HCT116 (cell line): ENCODE measurements at places on chromosomes 16 and 17. TPM values are rescaled to one million over a fixed set of nuclear protein-coding genes. Genes with fewer than 3 reads are reported as not detected.

GRCh38 chr17:53032861-53033271 lies 789.9 kb upstream of the KIF2B start:
- no peak overlapping the region for H3K4me3 ChIP-seq
- H3K27ac ChIP-seq, result no peak overlapping the region
- no peaks in the 10 kb centered on the region for H3K27me3 ChIP-seq
- peak; percentile 4 for DNase-seq
- no peaks in the 10 kb centered on the region for H3K36me3 ChIP-seq
- no peaks in the 10 kb centered on the region for H3K4me1 ChIP-seq

DNA sequence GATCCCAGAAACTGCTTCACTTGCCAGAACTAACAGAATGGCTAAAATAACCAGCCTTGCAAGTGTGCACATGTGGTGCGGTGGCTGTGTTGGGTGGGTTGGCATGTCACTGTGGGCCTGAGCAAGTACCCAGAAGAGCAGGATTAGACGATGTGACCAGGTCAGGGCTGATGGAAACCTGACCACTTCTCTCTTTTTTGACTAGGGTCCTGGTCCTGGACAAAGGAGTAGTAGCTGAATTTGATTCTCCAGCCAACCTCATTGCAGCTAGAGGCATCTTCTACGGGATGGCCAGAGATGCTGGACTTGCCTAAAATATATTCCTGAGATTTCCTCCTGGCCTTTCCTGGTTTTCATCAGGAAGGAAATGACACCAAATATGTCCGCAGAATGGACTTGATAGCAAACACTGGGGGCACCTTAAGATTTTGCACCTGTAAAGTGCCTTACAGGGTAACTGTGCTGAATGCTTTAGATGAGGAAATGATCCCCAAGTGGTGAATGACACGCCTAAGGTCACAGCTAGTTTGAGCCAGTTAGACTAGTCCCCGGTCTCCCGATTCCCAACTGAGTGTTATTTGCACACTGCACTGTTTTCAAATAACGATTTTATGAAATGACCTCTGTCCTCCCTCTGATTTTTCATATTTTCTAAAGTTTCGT lies 16.7 kb downstream of the ANKRD40 start:
- peaks cover 43% of the 10 kb centered on the region for H3K36me3 ChIP-seq
- peaks cover 87% of the 10 kb centered on the region for H3K4me1 ChIP-seq
- H3K27ac ChIP-seq, result no peak overlapping the region; the same call in 1 of the 2 replicates
- DNase-seq, result no peak
- H3K27me3 ChIP-seq, result no peaks in the 10 kb centered on the region
- no peak overlapping the region for H3K4me3 ChIP-seq

The ERN2 gene
- total RNA-seq, result 0.47 TPM

- H3K36me3 ChIP-seq, result no peaks in the 10 kb centered on the region
- no peak overlapping the region for H3K4me3 ChIP-seq
- no peak for DNase-seq
- H3K27me3 ChIP-seq, result no peaks in the 10 kb centered on the region
Measured at GRCh38 chr17:66595893-66596292, 239.0 kb upstream of the CACNG5 start.

DNA sequence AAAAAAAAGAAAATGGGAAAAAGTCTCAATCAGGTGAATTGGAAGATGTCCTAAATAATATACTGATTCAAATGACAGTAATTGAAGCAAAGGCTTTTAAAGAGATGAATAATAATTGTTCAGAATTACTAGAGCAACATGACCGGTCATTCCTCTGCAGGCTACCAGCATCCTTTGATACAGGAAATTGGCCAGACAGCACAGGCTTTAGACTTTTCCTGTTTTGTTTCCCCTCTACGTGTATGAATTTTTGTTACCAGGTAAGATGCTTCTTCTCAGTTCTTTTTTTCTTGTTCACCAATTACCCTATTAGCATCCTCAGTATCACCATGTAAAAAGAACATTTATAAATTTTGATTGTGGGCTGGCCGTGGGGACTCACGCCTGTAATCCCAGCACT lies 77.5 kb downstream of the RPGRIP1L start:
- H3K4me3 ChIP-seq, result no peak overlapping the region
- H3K27me3 ChIP-seq, result no peaks in the 10 kb centered on the region
- no peaks in the 10 kb centered on the region for H3K4me1 ChIP-seq
- no peaks in the 10 kb centered on the region for H3K36me3 ChIP-seq
- no peak for DNase-seq

The TEX14 gene
- total RNA-seq, result 0.89 TPM

The RNF167 gene
- total RNA-seq, result 105 TPM

DNA sequence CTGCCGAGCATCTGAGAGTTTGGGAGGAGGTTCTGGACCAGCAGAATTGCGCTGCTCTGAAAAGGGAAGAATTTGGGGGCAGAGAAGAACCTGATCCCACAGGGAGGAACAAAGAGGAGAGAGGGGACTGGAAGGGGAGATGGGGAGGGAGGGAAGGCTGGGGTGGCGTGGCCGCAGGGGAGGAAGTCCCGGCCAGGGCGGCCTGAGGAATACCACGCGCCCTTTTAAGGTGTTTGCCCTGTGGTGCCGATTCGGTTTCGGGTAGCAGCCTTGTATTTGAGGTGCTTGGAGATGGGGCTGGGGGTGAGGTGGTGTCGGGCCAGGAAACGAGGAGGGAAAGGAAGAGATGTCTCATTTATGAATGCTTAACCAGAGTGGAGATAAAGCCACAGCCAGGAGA lies 51.3 kb downstream of the AKAP1 start:
- DNase-seq, result no peak
- no peaks in the 10 kb centered on the region for H3K4me1 ChIP-seq
- H3K27me3 ChIP-seq, result no peaks in the 10 kb centered on the region
- H3K4me3 ChIP-seq, result no peak overlapping the region
- no peaks in the 10 kb centered on the region for H3K36me3 ChIP-seq

DNA sequence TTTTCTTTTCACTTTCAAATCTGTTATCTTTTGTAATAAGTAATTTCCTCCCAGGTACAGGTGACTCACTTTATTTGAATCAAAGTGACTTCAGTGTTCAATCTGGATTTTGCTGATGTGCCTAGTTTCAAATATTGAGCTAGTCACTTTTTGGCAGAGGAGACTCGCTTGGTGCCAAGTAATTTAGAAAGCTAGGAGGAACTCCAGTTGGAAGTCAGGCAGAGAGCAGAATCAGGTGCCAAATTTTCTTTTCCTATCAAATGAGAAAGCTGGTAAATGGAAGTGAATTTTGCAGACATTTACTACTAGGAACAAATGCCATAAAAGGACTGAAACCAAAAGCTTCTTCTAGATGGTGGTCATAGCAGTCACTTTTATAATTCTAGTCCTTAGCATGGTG lies 656.0 kb upstream of the KIF2B start:
- H3K36me3 ChIP-seq, result no peaks in the 10 kb centered on the region
- no peaks in the 10 kb centered on the region for H3K27me3 ChIP-seq
- no peak overlapping the region for H3K4me3 ChIP-seq
- H3K27ac ChIP-seq, result no peak overlapping the region
- H3K4me1 ChIP-seq, result no peaks in the 10 kb centered on the region; the same call in 1 of the 2 replicates

The ARHGDIG gene
- total RNA-seq, result not detected

DNA sequence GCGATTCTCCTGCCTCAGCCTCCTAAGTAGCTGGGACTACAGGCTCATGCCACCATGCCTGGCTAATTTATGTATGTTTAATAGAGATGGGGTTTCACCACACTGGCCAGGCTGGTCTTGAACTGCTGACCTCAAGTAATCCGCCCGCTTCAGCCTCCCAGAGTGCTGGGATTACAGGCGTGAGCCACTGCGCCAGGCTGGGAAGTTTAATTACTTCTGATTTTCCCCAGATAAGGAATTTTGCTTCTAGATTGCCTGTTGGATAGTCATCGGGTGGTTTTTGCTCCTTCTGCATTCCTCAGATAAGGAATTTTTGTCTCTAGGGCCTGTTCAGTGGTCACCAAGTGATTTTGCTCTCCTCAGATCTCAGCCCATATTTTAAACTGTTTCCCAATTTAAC lies 112.5 kb downstream of the MAP2K4 start:
- H3K27me3 ChIP-seq, result no peaks in the 10 kb centered on the region
- no peak overlapping the region for H3K4me3 ChIP-seq
- DNase-seq, result no peak
- no peaks in the 10 kb centered on the region for H3K4me1 ChIP-seq

GRCh38 chr16:68227183-68227793 lies 8.6 kb downstream of the ESRP2 start:
- H3K4me3 ChIP-seq, result no peak overlapping the region
- no peak for DNase-seq
- H3K27ac ChIP-seq, result no peak overlapping the region

The SHBG gene
- not detected for total RNA-seq

DNA sequence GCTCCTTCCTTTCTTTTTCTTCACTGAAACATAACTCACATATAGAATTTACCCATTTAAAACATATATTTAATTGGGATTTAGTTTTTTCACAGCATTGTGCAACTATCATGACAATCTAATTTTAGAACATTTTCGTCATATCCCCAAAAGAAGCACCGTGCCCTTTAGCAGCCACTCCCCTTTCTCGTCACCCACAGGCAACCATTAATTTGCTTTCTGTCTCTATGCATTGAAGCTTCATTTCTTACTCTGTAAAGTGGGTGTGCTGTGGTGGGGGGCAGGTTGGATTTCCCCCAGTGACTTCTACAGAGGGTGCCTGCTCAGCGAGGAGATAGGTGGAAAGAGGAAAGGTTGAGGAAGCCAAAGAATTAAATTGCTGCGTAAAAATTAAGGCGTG lies 35.8 kb downstream of the MRC2 start:
- H3K27ac ChIP-seq, result no peak overlapping the region
- DNase-seq, result no peak
- no peaks in the 10 kb centered on the region for H3K36me3 ChIP-seq
- no peaks in the 10 kb centered on the region for H3K27me3 ChIP-seq

GRCh38 chr16:77905374-77905920 lies 116.9 kb upstream of the CLEC3A start:
- no peaks in the 10 kb centered on the region for H3K36me3 ChIP-seq
- no peak for DNase-seq
- no peak overlapping the region for H3K4me3 ChIP-seq
- no peaks in the 10 kb centered on the region for H3K4me1 ChIP-seq
- H3K27me3 ChIP-seq, result peaks cover 21% of the 10 kb centered on the region

DNA sequence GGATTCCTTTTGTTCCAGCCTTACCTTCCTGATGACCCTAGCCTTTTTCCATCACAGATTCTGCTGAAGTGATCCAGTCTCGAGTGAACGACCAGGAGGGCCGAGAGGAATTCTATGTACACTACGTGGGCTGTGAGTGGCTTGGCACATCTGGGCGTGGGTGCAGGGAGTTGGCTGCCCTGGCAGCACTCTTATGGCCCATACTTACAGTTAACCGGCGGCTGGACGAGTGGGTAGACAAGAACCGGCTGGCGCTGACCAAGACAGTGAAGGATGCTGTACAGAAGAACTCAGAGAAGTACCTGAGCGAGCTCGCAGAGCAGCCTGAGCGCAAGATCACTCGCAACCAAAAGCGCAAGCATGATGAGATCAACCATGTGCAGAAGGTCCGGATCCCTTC lies 2.7 kb downstream of the KAT8 start:
- H3K27ac ChIP-seq, result no peak overlapping the region
- H3K4me3 ChIP-seq, result no peak overlapping the region
- H3K36me3 ChIP-seq, result peaks cover 11% of the 10 kb centered on the region
- H3K27me3 ChIP-seq, result no peaks in the 10 kb centered on the region
- no peak for DNase-seq

DNA sequence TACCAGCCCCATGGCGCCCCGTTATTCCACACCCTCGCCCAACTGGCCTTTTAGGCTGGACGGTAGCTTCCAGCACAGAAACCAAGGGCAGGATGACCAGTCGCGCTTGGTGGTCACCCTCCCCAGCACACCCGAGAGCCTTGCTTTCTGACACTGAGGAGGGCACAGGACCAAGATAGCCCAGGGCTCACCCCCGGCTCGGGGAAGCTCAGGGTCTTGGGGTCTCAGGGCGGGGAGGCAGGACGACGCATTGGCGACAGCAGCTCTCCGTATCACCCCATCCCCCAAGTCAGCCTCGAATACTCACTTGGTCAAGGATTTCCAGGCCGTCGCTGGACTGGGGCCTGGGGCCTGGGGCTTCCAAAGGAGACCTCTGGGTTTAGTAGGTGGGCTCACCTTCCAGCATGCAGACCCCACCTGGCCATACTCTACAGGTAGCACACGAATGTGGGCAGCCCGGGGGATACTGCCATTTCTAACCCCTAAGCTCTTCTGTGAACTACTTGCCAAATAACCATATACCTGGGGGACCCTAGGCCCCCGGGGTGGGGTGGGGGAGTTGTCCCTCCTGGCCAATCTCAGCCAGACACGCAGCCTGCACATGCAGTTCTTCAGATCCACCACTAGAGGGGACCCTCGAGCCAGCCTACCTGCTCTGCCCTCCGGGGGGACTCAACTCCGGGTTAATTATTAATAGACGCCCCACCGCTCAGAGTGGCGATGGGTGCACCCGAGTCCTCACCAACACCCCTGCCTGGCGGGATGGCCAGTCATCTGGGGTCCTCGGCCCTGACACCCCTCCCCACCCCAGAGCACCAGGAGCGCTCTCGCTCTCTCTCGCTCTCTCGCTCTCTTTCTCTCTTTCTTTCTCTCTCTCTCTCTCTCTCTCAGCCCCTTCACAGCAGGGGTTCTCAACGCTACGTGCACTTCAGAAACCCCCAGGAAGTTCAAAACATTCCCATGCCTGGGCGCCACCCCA lies 30.0 kb downstream of the TBC1D16 start:
- H3K27ac ChIP-seq, result no peak overlapping the region
- DNase-seq, result peak; percentile 40
- no peak overlapping the region for H3K4me3 ChIP-seq
- H3K27me3 ChIP-seq, result no peaks in the 10 kb centered on the region

The SRCIN1 gene
- 10.5 TPM for total RNA-seq

The PABPN1L gene
- 0.57 TPM for total RNA-seq

The PRSS33 gene
- not detected for total RNA-seq

DNA sequence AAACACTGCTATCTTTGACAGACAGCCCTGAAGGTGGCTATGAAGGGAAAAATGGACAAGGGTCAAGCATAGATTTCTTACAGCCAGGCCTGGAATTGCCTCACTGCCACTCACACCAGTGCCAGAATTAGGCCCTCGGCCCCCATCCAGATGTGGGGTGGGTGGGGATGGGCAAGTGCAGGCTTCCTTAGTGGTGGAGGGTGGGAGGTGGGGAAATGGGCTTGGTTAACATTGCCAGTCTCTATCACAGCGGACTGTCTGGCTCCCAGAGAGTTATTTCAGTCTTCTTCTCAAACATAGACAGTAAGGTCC lies 24.9 kb downstream of the B9D1 start:
- DNase-seq, result no peak
- H3K27me3 ChIP-seq, result no peaks in the 10 kb centered on the region
- peaks cover 14% of the 10 kb centered on the region; the same call in 1 of the 2 replicates for H3K36me3 ChIP-seq
- peaks cover 7% of the 10 kb centered on the region; the same call in 1 of the 2 replicates for H3K4me1 ChIP-seq
